Left hindlimb (tissue), 1 donor: ENCODE measurements at places on chromosomes 3 and 15.

- DNase-seq = no peak
These were observed 61.8 kb downstream of the CFAP20DC start for GRCh38 chr3:58988041-58988440.

- DNase-seq = no peak
These were observed 151.0 kb upstream of the THBS1 start for GRCh38 chr15:39429898-39430357.

DNA sequence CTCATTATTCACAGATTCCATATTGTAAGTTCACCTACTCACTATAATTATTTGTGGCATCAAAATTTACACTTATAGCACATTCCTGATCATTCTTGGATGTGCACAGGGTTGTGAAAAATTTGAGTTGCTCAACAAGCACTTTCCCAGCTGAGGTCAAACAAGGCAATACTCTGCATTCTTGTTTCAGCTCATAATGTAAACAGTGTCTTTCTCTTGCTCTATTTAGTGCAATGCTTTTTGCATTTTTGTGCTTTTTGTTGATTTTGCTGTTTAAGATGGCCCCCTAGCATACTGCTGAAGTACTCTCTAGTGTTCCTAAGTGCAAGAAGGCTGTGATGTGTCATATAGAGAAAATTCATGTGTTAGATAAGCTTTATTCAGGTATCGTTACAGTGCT lies 66.7 kb upstream of the TNIK start:
- no peak for DNase-seq

DNA sequence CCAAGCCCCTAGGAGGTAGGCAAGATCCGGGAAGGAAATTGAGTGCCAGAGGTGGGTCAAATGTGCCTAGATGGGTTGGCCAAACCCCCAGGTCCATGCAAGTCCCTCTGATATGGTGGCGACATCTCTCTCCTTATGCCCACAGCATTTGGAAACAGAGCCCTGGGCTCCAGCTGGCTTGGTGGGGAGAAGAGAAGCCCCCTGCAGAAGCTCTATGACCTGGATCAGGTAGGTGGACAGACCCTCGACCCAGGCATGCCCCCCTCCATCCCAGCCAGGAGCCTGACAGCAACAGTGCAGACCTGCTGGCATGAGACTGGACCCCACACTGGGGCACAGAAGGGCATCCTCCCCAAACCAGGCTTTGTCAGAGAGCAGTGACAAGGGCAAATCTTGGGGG lies 12.2 kb downstream of the CHST13 start:
- peak; percentile 6 for DNase-seq

DNA sequence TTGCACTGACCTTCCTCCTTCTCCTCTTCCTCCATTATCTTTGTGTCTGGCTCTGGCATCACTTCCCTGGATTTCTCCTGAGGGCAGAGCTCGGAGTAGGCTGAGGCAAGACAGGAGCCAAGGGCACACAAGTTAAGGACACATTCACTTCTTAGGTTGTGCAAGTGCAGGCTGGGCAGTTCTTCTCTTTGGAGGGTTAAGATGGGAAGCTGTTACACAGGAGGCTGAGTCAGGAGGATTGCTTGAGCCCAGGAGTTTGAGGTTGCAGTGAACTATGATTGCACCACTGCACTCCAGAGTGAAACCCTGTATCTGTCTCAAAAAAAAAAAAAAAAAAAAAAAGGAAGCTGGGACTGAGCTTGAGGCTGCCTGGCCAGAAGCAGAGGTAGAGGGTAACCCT lies 176.2 kb upstream of the ANKRD28 start:
- no peak for DNase-seq
